ENCODE measurements at places on chromosomes 16 and 17. TPM values are rescaled to one million over a fixed set of nuclear protein-coding genes. Genes with fewer than 3 reads are reported as not detected.

The CTRL gene
- 2.5 TPM for total RNA-seq

The HAS3 gene
- 0.39 TPM for total RNA-seq

DNA sequence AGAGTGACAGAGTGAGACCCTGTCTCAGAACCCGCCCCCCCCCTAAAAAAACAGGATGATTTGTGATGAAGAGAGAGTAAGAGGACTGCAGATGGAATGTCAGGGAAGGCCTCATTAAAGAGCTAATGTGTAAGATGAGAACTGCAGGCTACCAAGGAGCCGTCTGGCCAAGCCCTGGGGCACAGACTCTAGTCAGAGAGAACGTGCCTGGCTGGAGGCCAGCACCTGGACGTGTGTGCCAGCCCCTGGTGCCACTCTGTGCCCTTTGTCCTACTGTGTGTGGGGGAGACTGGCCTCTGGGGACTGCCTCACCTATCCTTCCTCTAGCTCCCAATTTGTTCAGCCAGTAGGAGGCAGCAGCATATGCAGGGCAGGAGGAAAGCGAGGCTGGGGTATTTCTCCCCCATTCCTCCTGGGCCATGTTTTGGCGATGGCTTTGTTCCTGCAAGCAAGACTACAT, 37.1 kb downstream of the KNOP1 start:
- H3K4me3 ChIP-seq, result no peak overlapping the region
- H3K27me3 ChIP-seq, result no peaks in the 10 kb centered on the region
- no peak overlapping the region for H3K27ac ChIP-seq
- no peaks in the 10 kb centered on the region for H3K4me1 ChIP-seq
- peaks cover 46% of the 10 kb centered on the region for H3K36me3 ChIP-seq

- peak; percentile 67 for DNase-seq
- H3K4me1 ChIP-seq, result no peaks in the 10 kb centered on the region
- H3K4me3 ChIP-seq, result no peak overlapping the region
Measured at GRCh38 chr16:72501739-72502593, 330.0 kb upstream of the PMFBP1 start.

GRCh38 chr17:4789951-4790704, 1.4 kb downstream of the GLTPD2 start:
- no peaks in the 10 kb centered on the region for H3K36me3 ChIP-seq
- peak; percentile 92 for DNase-seq
- peaks cover 34% of the 10 kb centered on the region for H3K27me3 ChIP-seq
- H3K27ac ChIP-seq, result peak overlapping the region; percentile 93
- H3K4me3 ChIP-seq, result peak overlapping the region; percentile 64

The BCO1 gene
- total RNA-seq, result not detected

- peaks cover 54% of the 10 kb centered on the region for H3K4me1 ChIP-seq
- no peaks in the 10 kb centered on the region for H3K27me3 ChIP-seq
- peak overlapping the region; percentile 98 for H3K4me3 ChIP-seq
- peak; percentile 35 for DNase-seq
Measured at GRCh38 chr17:1829216-1829591, 498 bp downstream of the SMYD4 start.

The CDT1 gene
- 182 TPM for total RNA-seq

The NECAB2 gene
- total RNA-seq, result not detected

The CBFA2T3 gene
- 0.30 TPM for total RNA-seq

The INCA1 gene
- total RNA-seq, result 0.28 TPM

GRCh38 chr17:50199803-50200456, 1.5 kb downstream of the COL1A1 start:
- peak overlapping the region; percentile 53 for H3K4me3 ChIP-seq
- H3K27me3 ChIP-seq, result peaks cover 35% of the 10 kb centered on the region

DNA sequence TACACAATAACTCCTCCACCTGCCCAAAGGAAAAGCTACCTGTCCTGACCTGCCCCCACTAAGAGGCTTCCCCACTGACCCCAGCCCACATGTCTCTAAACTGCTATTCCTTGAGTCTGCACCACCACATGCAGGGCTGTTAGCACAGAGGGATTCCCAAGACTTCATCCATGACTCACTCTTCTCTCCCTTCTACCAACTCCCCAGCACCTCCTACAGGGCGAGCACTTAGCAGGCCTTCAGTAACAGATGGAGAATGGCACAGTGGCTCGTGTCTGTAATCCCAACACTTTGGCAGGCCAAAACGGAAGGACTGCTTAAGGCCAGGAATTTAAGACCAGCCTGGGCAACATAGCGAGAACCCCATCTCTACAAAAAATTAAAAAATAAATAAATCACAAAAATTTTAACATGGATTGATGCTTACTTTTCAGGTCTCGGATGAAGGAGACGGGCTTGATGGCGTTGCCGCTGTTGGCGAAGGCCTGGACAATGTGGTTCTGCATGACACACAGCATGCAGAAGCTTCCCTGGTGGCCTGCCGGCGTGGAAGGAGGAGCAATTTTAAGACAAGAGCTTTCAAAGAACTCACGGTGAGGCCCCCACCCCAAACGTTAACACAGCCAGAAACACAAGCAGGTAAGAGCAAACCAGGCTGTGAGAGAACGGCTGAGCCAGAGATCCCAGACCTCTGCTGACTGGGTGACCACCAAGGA, 12.0 kb downstream of the USP36 start:
- no peaks in the 10 kb centered on the region for H3K27me3 ChIP-seq
- H3K36me3 ChIP-seq, result peaks cover 70% of the 10 kb centered on the region
- H3K27ac ChIP-seq, result no peak overlapping the region
- peak; percentile 59 for DNase-seq
- H3K4me3 ChIP-seq, result no peak overlapping the region

- H3K27me3 ChIP-seq, result no peaks in the 10 kb centered on the region
- H3K27ac ChIP-seq, result no peak overlapping the region
- no peak for DNase-seq
- peaks cover 69% of the 10 kb centered on the region for H3K36me3 ChIP-seq
Measured at GRCh38 chr16:74623214-74623838, 16.4 kb upstream of the GLG1 start.

The WNT9B gene
- total RNA-seq, result not detected

- peaks cover 17% of the 10 kb centered on the region for H3K36me3 ChIP-seq
- H3K27ac ChIP-seq, result no peak overlapping the region
- no peaks in the 10 kb centered on the region for H3K27me3 ChIP-seq
- no peak overlapping the region for H3K4me3 ChIP-seq
- peaks cover 12% of the 10 kb centered on the region for H3K4me1 ChIP-seq
Measured at GRCh38 chr17:81245024-81245664, 6.0 kb downstream of the NDUFAF8 start.

DNA sequence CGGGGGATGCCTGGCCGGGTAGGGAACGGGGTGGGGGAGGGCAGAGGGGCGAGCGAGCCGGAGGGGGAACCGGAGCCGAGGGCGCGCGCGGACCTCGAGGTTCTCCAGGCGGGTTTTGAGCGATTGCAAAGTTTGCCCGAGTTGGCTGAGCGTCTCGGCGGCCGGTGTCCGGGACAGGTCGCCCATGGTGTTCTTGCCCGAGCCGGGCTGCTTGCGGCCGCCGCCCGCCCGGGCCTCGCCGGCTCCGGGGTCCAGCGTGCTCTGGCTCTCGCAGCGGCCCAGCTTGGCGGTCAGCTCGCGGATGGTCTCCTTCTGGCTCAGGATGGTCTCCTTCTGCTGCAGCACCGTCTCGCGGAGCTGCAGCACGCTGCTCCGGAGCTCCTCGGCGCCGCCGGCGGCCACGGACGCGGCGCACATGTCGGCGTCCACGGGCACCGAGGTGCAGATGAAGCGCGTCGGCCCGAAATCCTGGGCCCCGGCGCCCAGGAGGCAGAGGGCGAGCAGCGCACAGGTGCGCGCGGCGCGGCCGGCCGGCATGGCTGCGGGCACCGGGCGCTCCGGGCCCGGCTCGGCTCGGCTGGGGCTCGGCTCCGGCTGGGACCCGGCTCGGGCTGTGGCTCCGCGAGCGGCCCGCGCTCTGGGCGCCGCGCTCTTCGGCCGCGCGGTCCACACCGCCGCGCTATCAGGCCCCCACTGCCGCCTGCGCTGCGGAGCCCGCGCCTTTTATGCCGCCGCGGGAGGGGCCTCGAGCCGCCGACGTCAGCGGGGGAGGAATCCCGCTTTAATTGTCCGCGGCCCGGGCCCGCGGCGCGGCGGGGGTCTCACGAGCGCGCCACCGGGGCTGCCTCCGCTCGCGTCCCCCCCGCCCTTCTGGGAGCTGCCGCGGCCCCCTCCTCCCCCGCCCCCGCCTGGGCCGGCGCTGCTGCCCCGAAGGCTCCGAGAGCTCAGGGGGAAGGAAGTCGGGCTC, at the start of gene NPTX1:
Gene NPTX1, minus strand, starts transcription at position 698 of the 967 bp plus-strand sequence. Its CDS starts 161 bp downstream, at position 537.
- peak within 1 kb of the TSS; percentile 66 for H3K4me3 ChIP-seq
- peak; percentile 38 for DNase-seq
- H3K4me1 ChIP-seq, result peaks cover 19% of the 10 kb centered on the region
- H3K27ac ChIP-seq, result no peak within 1 kb of the TSS
- H3K27me3 ChIP-seq, result peaks cover 41% of the 10 kb centered on the region
- peaks cover 7% of the 10 kb centered on the region for H3K36me3 ChIP-seq

DNA sequence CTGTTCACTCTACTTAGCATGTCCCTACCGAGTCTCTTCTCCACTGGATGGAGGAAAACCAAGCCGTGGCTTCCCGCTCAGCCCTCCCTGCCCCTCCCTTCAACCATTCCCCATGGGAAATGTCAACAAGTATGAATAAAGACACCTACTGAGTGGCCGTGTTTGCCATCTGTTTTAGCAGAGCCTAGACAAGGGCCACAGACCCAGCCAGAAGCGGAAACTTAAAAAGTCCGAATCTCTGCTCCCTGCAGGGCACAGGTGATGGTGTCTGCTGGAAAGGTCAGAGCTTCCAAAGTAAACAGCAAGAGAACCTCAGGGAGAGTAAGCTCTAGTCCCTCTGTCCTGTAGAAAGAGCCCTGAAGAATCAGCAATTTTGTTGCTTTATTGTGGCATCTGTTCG, 2.8 kb upstream of the LPCAT2 start:
- no peak overlapping the region for H3K27ac ChIP-seq
- H3K4me1 ChIP-seq, result peaks cover 9% of the 10 kb centered on the region
- no peaks in the 10 kb centered on the region for H3K36me3 ChIP-seq
- no peak overlapping the region for H3K4me3 ChIP-seq
- H3K27me3 ChIP-seq, result peaks cover 27% of the 10 kb centered on the region

All from activated CD4-positive, alpha-beta T cell treated with anti-CD3 and anti-CD28 coated beads for 36 hours (primary cell).